ENCODE measurements at places on chromosomes 5 and 9.

- DNase-seq: no peak
Measured at GRCh38 chr5:176360894-176361436, 599 bp downstream of the KIAA1191 start.

DNA sequence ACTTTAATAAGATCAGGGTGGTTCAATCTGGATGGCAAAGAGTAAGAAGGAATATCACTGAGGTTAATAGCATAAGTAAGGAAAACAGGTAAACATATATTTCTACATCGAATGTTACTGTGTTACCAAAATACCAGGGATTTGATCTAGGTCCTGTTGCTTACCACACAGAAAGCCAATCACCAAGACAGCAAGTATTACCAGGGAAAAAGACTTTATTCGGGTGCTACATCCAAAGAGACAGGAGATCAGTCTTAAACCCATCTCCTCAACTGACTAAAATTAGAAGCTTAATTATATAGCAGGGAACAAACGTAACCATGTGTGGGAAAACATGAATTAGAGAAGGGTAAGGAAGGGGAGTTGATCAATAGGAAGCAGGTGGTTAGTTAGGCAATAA lies 500.1 kb downstream of the EFNA5 start:
- DNase-seq: no peak

- DNase-seq: no peak
Measured at GRCh38 chr5:150164211-150164980, 2.2 kb upstream of the CDX1 start.

DNA sequence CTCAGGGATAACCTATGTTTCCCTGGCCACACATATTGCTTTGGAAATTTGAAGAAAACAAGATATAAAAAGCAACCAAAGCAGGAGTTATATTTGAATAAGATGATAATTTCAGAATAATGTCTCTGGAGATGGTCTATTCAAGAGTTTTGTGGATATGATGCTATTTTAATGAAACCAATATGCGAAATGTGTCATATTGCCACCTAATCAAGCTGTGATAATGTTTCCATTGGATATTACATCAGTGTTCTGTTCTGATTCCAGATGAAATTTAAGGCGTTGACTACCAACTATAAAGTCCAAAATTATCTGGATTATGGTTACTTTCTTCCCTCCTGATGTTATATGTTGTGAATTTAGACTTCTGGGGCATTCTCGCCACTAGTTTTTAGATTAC lies 27.6 kb upstream of the NUDT12 start:
- DNase-seq: no peak

DNA sequence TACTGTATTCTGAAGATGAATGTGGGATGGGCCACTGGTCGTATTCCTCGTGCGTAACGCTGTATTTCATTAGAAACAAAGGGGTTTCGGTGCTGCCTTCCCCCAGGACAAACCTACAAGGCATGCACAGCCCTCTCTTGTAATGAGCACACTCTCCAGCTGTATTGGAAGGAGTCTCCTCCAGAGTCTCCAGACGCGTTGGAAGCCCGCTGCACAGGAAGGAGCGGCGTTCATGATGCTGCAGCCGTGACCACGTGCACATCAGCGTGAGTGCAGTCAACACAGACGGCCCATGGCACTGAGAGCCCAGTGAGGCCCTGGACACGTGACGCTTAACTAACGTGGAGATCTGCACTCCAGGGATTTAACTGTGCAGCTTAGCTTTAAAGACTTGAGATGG lies 209.0 kb upstream of the IRX1 start:
- DNase-seq: no peak

- DNase-seq: no peak
Measured at GRCh38 chr5:80990971-80991370, 30.8 kb downstream of the RASGRF2 start.

DNA sequence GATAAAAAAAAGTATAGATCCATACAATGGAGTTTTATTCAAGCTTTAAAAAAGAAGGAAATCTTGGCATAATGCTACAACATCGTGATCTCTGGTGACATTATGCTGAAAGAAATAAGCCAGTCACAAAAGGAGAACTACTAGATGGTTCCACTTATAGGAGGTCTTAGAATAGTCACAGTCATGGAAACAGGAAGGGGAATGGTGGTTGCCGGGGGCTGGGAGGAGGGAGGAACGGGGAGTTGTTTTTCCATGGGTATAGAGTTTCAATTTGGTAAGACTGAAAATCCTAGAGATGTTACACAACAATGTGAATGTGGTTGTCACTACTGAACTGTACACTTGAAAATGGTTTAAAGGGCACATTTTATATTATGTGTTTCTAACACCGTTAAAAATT lies 94.5 kb downstream of the CFAP90 start:
- no peak for DNase-seq

DNA sequence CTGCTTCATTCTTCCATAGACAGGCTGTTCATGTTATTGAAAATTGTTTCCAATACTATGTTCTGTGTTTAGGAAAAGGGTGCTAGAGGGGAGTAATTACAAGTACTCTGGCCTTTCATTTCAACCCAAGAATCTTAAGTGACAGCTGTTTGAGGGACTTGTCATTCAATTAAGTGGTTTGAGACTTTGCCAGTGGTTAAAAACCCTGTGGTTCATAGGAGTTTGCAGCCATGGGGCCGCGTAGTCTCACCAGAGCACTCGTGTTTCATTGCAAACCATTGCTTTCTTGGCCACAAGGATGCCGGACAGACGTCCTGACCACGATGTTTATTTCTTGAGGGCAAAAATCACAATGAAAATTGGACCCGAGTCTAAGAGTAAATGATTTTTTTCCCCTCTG lies 248.8 kb downstream of the NNT start:
- DNase-seq: no peak

- no peak for DNase-seq
Measured at GRCh38 chr9:92043002-92043401, 72.2 kb downstream of the SPTLC1 start.

DNA sequence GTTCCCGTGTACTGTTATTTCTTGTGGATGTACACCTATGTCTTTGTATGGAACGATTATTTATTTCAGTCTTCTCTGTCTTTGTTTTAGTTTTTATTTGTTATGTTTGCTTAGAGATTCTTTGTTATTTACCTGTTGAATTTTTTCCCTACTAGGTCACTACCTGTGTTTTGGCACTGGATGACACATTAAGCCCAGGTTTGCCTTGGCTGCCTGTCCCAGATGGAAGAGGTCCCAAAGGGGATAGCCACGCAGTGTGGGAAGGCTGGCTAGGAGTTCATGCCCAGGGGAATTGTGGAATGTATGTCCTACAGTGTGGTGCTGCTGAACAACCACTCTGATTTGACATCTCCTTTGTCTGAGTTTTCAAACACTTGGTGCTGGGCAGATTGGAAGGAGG lies 15.6 kb upstream of the SLC36A2 start:
- DNase-seq: no peak

- DNase-seq: no peak
Measured at GRCh38 chr9:114291886-114292590, 30.9 kb upstream of the ORM1 start.

DNA sequence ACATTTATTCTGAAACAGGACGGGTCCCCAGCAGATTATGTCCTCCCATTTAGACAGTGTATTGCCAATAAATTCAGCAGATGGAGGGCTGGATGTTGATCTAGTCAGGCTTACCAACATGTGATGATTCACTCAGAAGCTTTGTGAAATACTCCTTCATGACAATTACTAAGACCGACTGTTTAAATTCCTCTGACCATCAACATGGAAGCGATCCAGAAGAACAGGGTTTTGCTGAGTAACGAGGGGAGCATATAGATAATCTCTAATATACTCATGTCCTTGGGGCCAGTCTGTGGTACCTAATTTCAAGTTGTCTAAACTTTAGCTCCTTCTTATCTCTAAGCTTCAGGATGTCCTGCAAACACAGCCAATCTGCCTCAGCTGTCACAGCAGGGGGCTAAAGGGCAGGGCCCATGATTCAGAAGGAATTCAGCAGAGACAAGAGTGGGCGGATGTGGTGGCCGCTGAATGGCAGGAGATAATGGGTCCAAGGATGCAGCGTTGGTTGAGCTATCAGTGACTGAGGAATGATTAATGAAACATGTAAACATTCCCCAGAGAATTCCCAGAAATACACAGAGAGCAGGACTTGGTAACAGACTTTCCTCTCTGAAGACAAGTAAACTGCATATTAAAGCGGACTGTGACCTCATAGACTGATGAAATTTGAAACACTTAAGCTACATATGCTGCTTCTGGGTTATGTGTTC lies 109.4 kb downstream of the ANKRD55 start:
- no peak for DNase-seq

DNA sequence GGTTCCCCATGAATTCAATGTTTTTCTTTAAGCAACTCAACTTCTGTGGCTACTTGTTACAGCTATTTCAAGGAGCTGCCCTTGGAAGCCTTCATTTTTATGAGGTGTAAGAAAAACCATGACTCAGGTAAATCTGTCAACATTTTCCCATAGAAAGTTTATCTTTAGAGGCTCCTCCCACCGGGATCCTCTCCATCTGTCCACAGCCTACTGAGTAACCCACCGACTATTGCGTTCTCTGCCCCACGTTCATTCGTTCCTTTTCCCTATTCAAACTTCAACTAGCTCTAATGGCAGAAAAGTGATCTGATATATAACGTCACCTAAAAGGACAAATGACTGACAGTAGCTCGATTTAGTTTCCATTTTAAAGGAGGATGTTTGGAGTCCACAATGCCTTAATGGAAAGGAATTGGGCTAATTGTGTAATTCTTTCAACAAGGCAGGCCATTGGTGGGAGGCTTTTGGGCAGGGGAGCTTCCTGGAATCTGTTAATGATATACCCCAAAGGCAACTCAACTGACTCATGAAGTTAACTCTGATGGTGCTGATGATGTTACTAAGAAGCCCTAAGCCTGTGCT lies 29.3 kb upstream of the NR3C1 start:
- no peak for DNase-seq

GRCh38 chr5:131364507-131365050 lies 100.7 kb downstream of the CDC42SE2 start:
- DNase-seq: no peak

GRCh38 chr5:56760723-56761122 lies 54.6 kb upstream of the MAP3K1 start:
- DNase-seq: no peak

GRCh38 chr9:70480405-70480980 lies 66.0 kb upstream of the KLF9 start:
- DNase-seq: peak; percentile 18

DNA sequence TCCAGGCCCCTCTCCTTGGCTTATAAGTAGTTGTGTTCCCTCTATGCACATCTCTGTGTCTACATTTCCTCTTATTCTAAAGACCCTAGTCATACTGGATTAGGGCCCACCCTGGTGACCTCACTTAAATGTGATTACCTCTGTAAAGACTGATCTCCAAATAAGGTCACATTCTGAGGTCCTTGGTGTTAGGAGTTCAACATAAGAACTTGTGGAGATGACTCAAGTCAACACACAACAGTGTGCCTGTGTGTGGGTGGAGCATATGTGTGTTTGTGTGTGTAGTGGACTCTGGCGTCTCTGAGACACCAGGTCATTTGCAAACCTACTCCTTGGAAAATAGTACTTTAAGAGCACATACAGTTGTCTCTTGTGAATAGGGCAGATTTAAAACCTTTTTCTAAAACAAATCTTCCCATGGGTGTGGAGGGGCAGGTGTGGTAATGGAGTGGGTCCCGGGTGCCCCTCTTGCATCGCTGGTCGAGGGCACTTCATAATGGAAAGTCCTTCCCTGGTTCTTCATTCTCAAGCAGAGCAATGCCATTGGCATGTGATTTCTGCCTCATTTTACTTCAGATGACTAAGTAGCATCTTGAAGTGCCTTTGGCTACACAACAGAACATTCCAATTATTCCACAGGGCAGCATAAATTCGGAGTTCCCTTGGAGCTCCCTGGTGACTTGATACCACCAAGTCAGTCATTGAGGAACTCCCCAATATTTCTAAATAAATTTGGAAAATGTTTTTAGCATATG lies 84.4 kb downstream of the C9orf152 start:
- no peak for DNase-seq

GRCh38 chr5:173530547-173530946 lies 85.9 kb downstream of the BOD1 start:
- DNase-seq: no peak

DNA sequence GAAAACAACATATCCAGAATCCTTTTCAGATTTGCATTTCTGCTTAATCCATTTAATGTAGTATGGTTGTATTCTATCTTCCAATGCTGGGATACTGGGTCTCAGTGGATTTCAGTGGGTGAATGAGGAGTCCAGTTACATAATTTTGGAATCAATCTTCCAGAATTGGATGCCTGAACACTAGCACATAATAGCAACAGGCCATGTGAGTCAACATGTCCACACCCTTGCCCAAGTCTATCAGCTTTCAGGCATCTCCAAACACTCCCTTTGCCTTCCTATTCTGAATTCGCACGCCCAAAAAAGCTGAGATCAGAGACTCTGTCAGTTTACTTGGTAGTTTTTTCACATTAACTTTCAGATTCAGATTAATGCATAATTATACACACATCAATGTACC lies 202.6 kb downstream of the TSSK1B start:
- no peak for DNase-seq

Data from NCI-H1105 (cell line).